RPMI8226 (cell line): ENCODE measurements at places on chromosomes 5 and 9.

DNA sequence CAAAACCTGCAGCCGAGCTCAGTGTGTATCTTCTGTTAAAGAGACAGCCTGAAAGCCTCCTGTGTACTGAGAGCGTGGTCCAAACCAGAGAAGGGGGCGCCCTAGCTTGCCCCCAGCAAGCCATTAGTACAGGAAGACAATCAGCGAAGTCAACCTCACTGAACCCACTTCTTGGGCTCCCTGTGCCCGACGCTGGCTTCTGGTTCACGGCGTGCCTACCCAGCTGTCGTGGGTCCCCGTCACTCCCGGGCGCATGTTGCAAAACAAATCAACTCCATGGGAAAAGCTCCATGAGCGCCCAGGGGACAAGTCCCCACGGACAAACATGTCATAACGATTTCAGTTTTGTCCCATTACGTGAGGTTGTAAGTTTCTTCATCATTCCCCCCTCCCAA is 326.9 kb downstream of the SH3GL2 start:
- peak; percentile 33 for DNase-seq

DNA sequence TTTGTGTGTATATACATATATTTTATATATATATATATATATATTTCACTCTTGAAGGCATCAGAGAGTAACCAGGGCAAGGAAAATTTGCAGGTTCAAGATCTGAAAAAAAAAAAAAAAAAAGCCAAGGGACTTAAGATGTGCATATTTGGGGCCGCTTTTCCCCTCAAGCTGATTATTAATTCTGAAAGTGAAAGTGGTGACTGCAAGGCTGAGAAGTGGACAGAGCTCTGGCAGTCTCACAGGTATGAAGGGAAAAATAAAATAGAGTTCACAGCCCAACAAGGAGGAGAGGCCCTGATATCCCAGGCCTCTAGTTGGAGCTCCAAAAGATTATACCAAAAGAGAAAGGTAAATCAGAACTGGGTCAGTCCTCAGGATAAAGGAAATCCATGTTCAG is 234.4 kb upstream of the GAS1 start:
- no peak for DNase-seq

GRCh38 chr5:159456722-159457465 is 126.6 kb upstream of the IL12B start:
- DNase-seq: no peak

DNA sequence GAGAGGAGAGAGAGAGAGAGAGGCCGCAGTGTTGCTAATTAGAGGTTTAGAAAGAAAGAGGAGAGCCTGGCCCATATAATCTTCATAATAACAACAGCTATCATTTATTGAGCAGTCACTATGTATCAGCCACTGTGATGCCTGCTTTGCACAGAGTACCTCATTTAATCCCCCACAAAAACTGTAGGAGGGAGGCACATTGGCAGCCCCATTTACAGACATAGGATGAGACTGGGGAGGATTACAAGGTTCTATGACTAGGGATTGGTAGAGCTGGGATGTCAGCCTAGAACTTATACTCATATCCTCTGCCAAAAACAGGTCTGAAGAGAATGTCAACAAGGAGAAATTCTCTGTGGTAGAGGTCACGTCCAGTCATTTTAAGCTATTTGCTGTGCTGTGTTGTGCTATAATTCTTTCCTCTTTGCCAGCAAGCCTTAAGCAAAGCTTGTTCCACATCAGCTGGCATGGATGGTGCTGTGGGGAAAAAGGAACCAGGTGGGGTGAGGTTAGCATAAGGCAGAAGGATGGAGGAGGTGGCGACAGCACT is 6.7 kb upstream of the GCNT4 start:
- DNase-seq: no peak

GRCh38 chr9:38380230-38380871 is 12.2 kb upstream of the ALDH1B1 start:
- DNase-seq: no peak

GRCh38 chr5:13941468-13941867 is 3.0 kb downstream of the DNAH5 start:
- no peak for DNase-seq

- DNase-seq: no peak
These were observed 234.8 kb upstream of the ISL1 start for GRCh38 chr5:51148437-51148836.

DNA sequence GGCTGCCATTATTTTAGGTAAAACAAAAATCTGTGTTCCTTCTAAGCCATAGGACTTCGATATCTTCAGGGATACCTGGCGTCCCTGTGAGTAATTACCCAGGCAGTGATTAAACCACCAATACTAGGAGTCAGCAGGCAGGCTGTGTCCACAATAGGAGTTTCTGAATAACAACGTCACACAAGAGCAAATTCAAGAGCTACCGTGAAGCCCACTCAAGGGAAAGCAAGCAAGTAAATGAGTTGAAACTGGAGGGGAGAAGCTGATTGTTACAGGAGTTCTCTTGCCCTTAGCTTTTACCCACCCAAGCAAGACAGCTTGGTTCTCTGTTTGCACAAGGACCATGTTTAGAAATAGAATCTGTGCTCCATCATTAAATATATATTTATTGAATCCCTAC is 50.8 kb downstream of the SEMA5A start:
- DNase-seq: no peak

DNA sequence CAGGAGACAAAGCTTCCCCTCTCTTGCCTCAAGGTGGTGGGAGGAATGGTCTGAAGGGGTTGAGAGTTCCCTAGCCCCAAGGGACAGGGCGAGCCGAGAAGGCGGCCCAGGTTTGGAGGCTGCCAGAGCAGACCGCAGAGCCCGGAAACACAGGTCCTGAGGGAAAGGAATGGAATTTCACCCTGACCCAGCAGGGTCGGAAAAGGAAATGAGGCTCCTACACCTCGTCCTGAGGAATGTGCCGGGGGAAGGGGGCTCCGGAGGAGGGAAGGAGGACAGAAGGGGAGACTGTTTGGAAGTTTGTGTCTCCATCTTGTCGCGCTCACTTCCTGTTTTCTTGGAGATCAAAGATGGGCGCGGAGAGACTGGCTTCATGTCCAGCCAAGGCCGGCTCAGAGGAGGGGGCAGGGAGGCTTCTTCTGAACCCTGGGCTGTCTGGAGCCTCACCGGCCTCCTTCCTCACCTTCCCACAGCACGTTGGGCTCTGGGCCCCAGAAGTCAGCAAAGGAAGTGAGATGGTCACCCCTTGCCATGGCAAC is 9.6 kb downstream of the ENG start:
- no peak for DNase-seq

- no peak for DNase-seq
These were observed 1.6 kb downstream of the DEPDC1B start for GRCh38 chr5:60698336-60698735.
